Mucosa of descending colon (tissue), 3 donors: ENCODE measurements at places on chromosomes 12 and 14. TPM values are rescaled to one million over a fixed set of nuclear protein-coding genes. Genes with fewer than 3 reads are reported as not detected.
A peak's percentile ranks its signal among the peaks of the same experiment; 100 is the strongest.

DNA sequence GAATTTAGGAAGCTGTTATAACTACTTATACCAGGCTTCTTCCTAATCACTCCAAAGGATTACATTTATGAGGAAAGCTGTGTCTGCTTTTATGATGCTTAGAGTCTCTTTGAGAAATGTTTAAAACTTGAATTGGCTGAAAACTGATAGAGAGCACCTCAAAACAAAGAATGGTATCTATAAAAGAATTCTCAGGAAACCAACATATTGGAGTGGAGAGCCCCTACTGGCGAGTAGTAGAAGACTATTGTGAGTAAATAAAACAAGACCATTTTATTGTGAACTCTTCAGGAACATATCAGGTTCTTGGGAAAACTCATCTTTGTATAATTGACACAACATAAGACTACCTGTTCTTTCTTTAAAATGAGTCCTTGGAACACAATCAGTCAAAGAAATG, 578.6 kb downstream of the RERGL start:
- no peak for DNase-seq

DNA sequence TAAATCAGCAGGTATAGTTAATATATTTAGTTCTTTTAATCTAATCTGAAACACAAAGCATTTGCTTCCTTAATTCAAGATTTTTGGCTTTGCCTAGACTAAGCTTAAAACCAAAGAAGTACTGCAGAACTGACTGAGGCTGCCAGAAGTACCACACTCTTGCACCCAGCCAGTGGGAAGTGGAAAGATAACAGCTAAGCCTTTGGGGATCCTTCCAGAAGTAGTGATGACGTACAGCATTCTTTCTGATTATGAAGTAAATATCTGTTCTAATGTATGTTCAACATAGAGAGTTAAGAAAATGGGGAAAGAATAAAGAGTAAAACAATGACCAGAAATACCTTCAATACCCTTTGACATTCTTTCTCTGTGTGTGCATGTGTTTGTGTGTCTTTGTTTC, 19.3 kb downstream of the NTF3 start:
- DNase-seq, result no peak

- DNase-seq, result peak; percentile 38
Measured at GRCh38 chr12:132619071-132619385, 452 bp downstream of the P2RX2 start.

GRCh38 chr12:68334132-68334531, 2.0 kb upstream of the MDM1 start:
- peak; percentile 27 for DNase-seq

ASCL1 gene
- total RNA-seq, result not detected
